ENCODE measurements at places on chromosomes 1 and 21. TPM values are rescaled to one million over a fixed set of nuclear protein-coding genes. Genes with fewer than 3 reads are reported as not detected.

- DNase-seq: no peak
Measured at GRCh38 chr1:109567877-109568672, 19.7 kb downstream of the GNAI3 start.

DNA sequence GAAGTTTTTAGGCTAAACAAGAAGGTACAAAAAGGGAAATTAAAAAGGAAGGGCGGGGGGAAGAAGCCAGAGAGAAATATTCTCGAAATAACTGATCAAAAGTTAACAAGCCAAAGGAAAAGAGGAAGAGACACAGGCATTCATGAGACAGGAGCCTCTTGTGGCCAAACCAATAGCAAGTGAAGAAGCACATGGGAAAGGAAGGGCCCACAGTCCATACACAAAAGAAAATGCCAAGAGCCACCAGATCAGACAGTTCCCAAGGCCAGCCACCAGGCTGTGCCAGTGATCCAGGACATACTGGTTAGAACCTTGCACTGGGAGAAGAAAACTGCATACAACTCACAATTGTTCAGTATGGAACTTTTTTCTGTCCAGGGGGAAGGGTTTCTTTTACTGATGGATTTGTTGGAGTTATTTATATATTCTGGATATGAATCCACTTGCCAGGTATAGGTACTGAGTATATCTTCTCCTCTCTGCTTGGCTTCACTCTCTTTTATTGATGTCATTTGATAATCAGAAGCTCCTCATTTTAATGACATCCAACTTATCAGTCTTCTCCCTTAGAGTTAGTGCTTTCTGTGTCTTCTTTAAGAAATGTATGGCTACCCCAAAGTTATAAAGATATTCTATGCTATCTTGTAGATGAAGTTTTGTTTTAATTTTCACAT lies 76.8 kb downstream of the CD46 start:
- DNase-seq: peak; percentile 55

DNA sequence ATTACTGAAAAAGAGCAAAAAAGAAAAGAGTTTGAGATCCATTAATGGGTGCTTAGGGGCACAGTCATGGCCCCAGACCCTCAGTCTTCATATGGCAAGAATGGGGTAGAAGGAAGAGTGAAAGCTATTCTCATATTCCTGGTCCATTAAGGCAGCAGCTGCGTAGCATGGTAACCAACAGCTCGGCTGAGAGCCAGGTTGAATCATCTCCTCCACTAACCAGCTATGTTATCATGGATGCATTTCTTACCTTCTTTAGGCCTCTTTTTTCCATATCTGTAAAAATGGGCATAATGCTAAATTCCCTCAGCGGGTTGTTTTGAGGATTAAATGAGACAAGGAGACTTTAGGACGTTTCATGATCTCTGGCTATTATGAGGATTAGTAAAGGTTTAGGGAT lies 15.0 kb upstream of the SARS1 start:
- peak; percentile 85 for DNase-seq

DNA sequence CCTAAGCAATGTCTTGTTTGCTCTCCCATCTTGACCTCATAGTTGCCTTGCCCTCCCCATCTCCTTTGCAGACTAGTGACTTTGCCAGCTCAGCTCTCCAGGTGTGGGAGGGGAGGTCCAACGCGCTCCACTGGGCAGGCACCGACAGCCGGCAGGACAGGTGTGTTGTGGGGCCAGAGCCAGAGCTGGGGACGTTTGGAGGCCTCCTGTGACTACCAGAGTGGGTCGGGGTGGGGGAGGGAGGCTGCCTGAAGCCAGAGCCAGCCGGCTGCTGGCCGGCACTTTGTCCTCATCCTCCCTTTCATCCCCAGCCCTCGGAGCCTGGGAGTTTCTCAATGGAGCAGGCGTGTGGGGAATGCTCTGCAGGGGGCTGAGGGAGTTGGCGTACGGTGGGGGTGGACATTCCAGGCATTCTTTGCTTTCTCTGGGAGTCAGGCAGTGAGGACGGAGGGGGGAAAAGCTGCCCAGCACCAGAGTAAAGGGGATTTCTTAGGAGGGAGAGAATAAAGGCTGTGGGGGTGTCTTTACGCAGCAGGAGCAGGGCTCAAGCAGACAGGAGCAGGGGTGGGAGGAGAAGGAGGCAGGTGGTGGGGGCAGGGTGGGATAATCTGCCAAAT lies 20.2 kb downstream of the NUAK2 start:
- DNase-seq: peak; percentile 94

GRCh38 chr1:210223226-210223904 lies 9.2 kb upstream of the SERTAD4 start:
- DNase-seq: peak; percentile 51

DNA sequence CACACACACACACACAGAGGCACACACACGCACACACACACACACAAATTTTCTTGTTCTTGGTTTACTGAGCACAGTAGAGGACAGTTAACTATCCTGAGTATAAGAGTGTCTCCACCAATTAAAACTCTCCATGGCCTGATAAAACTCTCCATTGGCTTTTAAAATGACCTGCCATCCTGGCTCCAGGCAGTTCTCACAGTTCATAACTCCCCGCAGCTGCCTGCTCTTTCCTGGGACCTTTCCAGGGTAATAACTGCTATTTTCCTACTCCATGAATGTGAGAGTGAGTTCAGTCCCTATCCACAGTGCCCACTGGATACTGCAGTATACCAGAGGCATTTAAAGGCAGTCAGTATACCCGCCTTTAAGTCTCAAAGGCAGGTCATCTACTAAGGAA lies 351.5 kb downstream of the PLPP3 start:
- no peak for DNase-seq

DNA sequence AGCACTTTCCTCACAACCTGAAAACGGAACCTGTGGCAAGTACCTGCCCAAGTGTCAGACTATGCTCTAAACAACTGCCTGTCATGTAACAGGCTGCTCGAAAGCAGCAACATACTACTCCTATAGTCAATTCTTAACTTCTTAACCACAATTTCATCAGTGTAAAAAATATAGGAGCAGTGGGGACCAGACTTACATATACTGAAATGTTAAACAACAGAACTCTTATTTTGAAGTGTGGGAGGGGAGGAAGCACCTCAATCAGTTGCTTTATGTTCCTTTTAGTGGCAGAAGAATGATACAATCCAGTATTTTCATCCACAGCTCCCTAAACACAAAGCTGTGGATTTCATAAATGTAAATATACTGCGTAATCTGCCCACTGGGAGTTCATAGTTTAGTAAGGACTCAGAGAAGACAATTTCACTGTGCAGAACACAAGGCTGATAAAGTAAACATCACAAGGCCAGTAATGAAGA lies 44.2 kb downstream of the WLS start:
- DNase-seq: no peak

DNA sequence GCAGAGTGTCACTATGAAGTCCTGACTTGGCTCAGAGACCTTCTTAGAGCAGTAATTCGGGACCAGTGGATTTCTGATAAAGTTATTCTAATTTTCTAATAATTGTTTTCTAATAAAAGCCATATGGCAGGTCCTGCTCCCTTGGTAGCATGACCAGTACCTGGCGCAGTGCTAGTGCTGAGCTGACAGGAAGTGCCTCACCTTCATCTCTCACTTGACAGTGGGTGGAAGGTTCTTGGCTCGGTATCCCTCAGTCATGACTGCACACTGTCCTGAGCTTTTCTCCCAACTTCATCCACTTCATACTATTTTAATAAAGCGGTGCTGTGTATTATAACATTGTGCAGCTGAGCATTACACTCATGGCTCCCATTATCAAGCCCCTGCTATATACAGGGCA lies 14.1 kb downstream of the VANGL1 start:
- no peak for DNase-seq

GRCh38 chr1:28180306-28181305 lies 4.1 kb upstream of the PTAFR start:
- no peak for DNase-seq

DNA sequence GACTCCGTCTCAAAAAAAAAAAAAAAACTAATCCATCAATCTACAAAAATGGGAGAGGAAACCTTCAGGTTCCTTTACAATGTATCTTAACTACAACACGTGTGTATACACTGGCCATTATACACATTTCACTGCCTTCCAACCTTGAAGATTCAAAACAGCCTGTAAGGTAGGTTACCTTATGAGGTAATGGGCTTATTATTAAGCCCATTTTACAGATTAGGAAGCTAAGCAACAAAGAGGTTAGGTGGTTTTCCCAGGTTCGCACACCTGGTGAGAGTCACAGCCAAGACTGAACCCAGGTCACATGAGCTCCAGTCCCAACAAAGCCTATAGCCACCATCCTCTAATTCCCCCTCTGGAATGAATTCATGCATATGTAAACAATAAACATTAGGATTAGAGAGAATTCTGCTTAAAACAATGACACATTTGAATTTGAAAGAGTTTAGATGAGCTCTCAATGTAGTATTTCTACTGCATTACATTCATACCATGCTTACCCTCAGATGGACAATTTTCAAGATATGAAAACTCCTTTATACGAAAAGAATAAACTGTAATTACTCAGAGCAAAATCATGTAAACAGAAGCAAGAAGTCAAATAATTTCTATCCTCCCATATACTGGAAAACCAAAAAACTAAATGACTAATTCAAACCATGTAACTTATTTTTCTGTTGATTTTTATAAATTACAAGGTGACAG lies 54.8 kb downstream of the EIF4G3 start:
- DNase-seq: no peak

- no peak for DNase-seq
Measured at GRCh38 chr1:87346130-87346814, 17.6 kb downstream of the LMO4 start.

DNA sequence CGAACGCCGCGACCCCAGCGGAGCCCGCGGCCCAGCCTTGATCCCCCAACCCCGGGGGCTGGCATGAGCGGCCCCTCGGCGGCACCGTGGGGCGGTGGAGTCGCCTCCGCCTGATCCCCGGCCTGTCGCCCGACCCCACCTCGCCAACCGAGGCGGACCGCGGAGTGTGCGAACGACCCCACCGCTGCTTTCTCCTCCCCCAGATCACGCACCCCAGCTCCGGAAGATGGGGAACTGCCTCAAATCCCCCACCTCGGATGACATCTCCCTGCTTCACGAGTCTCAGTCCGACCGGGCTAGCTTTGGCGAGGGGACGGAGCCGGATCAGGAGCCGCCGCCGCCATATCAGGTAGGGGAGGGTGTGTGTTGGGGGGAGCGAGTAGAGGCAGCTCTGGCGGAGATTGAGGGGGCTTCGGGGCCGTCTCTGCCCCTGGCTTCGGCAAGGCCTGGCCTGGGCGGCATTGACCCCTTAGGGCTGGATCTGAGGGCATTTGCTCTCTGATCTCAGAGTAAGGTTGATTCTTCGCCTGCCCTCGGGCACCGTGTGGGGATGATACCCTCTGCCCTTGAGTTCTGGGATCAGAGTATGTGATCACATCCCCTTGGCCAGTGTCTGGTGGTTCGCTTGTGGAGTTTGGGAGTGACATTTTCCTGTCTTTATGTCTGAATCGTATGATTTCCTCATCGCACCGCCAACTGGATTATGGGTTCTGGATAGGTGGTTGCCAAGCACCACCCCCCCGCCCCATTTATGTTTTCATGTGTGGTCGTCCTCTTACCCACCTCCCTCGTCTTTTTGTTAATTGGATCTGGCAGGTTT lies 668 bp downstream of the RNF11 start:
- peak; percentile 39 for DNase-seq

- DNase-seq: no peak
Measured at GRCh38 chr1:111570781-111571181, 48.8 kb upstream of the RAP1A start.

GRCh38 chr1:99950486-99950885 lies 19.3 kb upstream of the SLC35A3 start:
- DNase-seq: no peak

DNA sequence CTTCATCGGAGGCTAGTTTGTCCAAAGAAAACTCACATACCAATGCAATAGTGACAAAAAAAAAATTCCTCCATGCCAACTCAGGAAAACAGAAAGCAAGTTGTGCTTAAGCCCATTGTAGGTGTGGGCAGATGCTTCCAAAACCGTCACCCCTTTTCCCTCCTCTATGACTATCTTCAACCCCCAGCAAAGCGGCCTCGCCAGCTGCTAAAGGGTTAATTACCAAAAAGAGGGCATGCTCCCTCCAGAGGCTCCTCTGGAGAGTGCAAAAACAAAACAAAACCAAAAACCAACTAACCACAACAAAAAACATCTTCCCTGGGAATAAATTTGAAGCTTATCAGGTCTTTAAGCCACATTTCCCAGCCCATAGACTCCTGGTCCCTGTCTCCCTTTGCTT lies 1.2 kb downstream of the LMOD1 start:
- DNase-seq: no peak

DNA sequence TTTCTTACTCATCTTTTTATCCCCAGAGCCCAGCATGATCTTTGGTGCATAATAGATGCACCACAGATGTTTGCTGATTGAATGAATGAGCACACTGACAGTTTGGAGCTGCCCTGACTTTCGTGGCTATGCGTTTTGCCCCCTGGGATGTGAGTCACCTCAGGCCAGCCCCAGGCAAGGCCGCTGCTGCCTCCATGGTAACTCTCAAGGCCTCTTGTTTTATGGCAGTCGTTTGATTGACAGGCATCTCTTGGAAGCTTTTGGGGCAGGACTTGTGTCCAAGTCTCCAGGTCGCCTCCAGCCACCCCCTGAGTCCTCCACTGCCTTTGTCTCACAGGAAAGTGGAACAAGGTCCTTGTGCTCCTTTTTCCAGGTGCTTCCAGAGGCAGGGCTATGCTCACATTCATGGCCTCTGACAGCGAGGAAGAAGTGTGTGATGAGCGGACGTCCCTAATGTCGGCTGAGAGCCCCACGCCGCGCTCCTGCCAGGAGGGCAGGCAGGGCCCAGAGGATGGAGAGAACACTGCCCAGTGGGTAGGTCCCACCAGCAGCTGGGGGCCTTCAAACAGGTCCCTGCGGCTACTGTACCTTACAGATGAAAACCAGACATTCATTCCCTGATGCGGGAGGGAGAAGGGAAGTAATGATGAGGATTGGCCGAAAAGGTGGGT lies 11.2 kb downstream of the PSEN2 start:
- DNase-seq: no peak

The SH3D21 gene
- total RNA-seq: 16.3 TPM

The KRTAP19-1 gene
- total RNA-seq: not detected

The RAD54L gene
- total RNA-seq: 1.9 TPM

The L1TD1 gene
- total RNA-seq: 10.6 TPM

The OR2L5 gene
- not detected for total RNA-seq

The KDF1 gene
- 0.22 TPM for total RNA-seq

The MYOG gene
- total RNA-seq: not detected

The REN gene
- not detected for total RNA-seq

The MPZ gene
- total RNA-seq: 2.3 TPM

The ADORA3 gene
- not detected for total RNA-seq

The FMN2 gene
- 2.4 TPM for total RNA-seq

The NBPF14 gene
- 44.2 TPM for total RNA-seq

The C1QB gene
- total RNA-seq: not detected

The CHRM3 gene
- 1.1 TPM for total RNA-seq

The E2F2 gene
- not detected for total RNA-seq

The RNF223 gene
- 0.18 TPM for total RNA-seq

The OR2AK2 gene
- not detected for total RNA-seq
